ENCODE measurements at places on chromosomes 3 and 15.

GRCh38 chr15:88681610-88682221 is 42.9 kb downstream of the ISG20 start:
- no peak for DNase-seq

- DNase-seq = no peak
Measured at GRCh38 chr15:40441565-40442531, 1.1 kb downstream of the BAHD1 start.

- no peak for DNase-seq
Measured at GRCh38 chr3:188580659-188581058, 426.7 kb downstream of the LPP start.

GRCh38 chr3:155093261-155093660 is 13.1 kb downstream of the MME start:
- DNase-seq = no peak

GRCh38 chr15:68617001-68617400 is 38.2 kb downstream of the CORO2B start:
- no peak for DNase-seq

DNA sequence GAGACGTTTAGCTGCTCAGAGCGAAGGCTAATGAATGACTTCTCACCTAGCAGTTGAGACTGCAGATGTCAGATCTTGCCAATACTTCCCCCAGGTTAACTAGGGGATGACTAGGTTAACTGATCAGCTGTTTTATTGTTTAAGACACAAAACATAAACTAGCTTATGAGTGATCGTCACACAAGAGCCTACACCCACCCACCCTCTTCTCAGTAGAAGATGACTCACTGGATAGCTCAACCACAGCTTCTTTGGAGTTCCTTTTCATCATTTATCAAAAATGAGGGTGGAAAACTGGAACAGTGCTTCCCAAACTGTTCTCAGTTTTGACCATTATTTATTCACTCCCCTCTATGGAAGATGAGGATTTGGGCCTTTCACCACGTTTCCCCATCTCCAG is 25.2 kb downstream of the GASK1A start:
- no peak for DNase-seq

GRCh38 chr3:30607032-30607833 is 832 bp downstream of the TGFBR2 start:
- DNase-seq = no peak

- DNase-seq = no peak
Measured at GRCh38 chr15:85976102-85976501, 103.6 kb upstream of the AGBL1 start.

DNA sequence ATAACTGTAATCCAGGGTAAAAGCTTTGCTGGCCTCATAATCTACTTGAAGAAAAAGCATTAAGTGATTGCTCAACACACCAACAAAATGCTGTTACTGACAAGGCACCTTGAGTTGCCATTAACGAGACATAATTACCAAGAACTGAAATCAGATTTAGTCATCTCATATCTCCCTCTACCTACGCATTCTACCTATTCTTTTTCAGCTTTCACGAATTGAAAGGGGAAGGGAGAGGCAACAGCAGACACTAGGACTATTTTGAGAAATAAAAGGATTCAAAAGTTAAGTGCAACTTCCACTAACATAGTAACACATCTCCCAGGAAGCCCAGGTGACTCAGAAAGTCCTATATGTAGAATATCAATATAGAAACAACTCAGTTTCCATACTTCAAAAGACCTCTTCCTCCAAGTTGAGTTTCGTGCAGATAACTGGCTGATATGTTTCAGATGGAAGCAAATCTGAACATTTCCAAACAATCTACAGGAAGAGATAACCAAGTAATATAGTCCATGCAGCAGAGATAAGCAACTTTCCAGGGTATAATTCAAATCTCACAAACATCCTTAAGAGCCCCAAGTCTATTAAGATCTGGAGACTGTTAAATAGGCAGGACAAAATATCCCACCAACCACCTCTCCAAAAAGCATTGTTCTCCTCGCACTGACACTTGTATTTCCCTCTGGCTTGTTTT is 1.9 kb downstream of the OSBPL10 start:
- no peak for DNase-seq

- DNase-seq = no peak
Measured at GRCh38 chr3:87621667-87622066, 345.3 kb upstream of the POU1F1 start.

DNA sequence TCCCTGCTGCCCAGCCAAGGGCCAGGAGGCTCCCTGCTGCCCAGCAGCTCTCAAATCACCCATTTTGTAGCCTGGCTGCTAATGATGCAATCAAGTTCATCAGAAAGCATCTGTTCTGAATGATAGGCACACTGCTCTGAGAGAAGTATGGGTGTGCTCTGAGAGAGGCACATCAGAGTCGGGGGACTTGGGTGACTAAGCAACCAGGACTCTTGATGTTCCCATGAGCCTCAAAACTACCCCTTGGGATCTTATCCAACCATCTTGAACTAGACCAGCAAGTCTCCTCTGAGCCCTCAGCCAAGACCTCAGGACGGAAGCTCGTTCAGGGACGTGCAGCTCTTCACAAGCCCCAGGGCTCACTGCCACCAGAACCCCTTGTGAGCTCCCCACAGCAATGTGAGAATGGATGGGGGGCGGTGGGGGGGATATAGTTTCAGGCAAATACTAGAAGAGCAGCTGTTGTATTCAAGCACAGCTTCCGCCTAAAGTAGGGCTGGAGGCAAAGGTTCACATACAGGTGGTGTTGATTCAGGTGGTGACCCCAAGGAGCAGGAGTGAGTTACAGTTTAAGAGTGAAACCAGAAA is 52.2 kb upstream of the HES1 start:
- DNase-seq = no peak

GRCh38 chr3:22734207-22734606 is 468.9 kb upstream of the UBE2E2 start:
- no peak for DNase-seq

DNA sequence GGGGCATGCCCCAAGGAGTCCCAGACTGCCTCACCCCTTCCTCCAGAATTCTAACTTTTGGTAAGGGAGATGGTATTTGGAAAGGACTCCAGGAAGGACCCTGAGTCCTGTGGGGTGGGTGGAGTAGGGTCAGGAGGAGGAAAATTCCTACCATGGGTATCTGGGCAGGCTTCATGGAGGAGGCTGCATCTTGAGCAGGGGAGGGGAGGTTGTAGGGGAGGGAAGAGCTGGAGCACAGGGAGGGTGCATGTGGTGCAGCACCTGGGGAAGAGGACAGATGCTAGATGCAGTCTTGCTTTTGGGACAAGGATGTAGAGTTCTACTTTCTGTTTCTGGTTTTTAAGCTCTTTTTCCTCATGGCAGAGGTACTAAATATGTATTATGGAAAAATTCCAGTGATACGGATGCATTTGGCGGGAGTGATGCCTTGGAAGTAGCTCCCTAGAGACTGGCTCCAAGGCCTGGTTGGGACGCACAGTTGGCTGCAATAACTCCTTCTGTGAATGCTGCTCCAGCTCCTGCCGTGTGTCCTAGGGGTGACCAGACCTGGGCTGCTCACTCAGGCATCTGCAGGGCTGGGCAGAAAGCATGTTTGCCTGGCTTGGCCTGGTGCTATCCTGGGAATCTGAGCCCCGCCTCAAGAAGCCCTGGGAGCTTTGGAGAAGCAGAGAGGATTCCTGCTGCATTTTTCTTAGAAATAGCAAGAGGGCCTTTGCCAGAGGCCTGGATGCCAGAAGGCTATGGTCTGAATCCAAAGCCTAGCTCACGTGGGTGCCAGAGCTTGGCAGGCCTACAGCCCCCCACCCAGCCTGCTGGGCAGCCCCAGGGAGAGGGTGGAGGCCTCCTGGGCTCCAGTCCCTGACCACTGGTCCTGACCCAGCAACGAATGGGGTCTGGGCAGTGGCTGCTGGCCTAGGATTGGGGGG is 10.1 kb downstream of the SEMA3F start:
- no peak for DNase-seq

DNA sequence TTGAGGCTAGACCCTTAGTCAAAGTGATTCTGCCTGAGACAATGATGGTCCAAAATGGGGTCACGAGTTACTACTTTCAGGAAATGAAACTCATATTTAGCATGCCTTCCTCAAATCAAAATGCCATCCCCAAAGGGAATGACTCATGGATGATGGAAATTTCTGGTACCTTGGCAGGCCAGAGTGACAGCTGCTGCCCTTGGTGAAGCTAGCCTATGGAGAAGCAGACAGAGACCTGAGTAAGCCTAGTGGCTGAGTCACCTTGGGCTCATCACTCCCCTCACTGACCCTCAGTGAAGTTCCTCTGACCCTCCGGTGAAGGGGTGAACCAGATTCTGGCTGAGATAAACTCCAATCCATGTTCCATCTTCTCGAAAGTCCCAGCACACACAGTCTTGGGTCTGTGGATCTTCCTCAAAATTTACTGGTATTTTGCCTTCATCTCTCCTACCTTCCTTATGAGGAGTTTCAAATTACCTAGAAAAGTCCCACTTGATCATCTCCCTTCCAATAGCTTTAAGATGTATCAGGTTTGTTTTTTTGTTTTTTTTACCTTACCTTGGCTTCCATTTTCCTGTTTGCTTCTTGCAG is 54.5 kb upstream of the ABHD17C start:
- no peak for DNase-seq

GRCh38 chr3:183626877-183627594 is 8.4 kb upstream of the KLHL24 start:
- DNase-seq = no peak

DNA sequence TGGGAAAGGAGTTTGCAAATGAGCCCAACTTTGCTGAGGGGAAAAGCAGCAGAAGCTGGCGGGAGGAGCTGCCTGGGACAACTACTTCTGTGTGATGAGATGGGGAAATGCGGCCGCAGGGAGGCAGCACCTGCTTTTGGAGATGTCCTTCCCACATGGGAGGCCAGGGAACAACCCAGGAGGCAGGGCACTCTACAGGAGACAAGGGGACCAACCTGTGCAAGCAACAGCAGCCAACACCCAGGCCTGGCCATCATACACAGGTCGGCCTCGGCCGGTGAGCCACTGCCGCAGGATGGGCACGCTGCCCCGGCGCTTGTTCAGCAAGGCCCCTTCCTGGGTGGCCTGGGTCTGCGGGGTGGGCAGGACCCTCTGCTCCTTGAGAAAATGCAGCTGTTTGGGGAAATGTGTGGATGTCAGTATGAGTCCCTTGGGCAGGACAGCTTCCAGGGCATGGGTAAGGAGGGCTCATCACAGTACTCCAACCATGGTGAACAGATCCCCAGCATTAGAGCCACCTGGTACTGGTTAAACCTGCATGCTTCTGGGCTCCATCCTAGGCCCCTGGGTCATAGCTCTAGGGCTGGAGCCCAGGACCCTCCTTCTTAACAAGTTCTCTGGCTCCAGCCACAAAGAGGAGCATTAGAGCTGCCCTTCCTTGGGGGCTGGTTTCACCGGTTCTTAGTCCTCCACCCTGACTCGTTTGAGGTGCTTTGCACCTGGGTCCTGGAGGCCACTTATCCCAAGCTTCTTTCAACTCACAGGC is 11.6 kb downstream of the EPB42 start:
- DNase-seq = no peak

DNA sequence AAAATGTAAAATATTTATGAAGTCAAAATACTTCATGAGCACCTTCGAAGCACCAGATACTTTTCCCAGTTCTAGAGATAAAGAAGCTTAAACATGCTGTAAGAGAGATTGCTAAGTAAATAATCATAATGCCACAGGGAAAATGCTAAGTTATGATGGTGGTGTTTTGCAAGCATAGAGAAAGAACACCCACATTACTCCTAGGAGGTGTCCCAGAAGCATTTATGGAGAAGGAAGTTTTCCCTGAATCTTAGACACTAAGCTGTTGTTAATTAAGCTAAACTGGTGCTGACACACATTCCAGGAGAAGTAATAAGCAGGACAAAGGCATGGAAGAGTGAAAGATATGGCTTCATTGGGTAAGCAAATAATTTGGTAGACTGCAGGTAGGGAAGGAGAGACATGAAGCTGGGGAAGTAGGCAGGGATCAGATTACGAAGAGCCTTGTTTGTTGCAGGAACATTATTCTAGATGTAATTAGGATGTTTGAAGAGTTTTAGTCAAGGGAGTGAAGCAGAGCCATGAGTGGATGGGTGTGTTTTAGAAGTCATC is 40.4 kb upstream of the CHMP2B start:
- DNase-seq = no peak

DNA sequence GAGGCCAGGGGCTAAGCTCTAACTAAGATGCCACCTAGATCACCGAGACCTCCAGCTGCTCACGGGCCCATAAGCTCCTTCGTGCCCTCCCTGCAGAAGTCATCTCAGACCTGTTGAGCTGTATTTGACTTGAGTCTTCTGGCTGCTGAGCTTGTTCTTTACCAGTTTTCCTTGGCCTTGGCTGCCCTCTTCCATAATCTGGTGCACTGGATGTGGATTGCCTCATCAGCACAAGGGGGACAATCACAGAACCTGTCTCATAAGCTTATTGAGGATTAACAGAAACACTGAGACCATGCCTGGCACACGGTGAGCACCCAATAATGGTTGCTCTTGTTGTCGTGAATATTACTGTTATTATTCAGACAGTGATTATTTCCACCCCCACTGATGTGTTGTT is 101.1 kb downstream of the EPHB1 start:
- no peak for DNase-seq

- no peak for DNase-seq
Measured at GRCh38 chr3:61454801-61455200, 106.6 kb upstream of the PTPRG start.

- no peak for DNase-seq
Measured at GRCh38 chr3:12409684-12410596, 74.3 kb upstream of the TSEN2 start.

DNA sequence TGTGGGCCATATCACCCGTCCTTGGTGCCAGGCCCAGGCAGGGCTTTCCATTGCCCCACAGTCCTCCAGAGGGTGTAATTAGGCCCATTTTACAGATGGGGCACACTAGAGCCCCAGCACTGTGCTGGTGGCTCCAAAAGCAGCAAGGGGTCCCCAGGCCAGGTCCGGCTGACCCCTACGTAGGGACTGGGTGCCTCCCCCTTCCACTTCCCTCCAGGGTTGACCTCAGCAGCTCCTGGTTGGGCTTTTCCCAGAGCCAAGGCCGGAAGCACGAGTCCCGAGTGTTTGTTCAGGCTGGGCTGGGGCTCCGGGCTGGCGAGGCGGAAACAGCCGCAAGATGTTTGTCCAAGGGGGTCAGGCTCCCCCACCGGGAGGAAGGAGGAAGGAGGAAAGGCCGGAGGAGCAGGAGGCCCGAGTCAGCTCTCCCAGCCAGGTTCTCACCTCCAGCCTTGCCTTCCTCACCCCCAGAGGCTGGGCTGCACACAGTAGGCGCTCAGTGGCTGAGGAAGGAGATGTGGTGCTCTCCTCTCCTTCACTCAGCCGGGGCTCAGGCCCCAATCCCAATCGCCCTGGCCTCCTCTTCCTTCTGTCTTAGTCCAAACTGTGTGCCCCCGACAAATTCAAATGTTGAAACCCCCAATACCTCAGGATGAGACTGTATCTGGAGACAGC is 17.1 kb upstream of the PLXND1 start:
- DNase-seq = no peak

- no peak for DNase-seq
Measured at GRCh38 chr15:89623165-89623564, 32.1 kb downstream of the KIF7 start.

- no peak for DNase-seq
Measured at GRCh38 chr3:30260762-30261161, 345.6 kb upstream of the TGFBR2 start.

DNA sequence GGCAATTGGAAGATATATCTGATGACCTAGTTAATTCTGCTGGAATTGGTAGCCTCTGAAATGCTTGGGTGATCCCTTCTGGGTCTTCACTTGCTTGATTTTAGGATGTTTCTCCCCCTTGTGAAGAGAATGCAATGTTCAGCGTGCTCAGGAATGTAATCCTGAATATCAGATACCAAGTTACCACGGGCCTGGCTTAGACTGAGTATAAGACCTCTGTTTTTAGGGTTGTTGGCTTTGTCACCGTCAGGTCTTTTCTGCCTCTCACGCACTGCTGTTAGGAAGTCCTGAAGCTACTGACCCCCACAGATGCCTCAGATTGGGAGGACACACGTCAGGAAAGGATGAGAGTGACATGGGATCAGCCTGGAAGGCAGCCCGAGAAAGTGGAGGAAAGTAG is 198.5 kb downstream of the CDIN1 start:
- DNase-seq = no peak

Data from NCI-H446 (cell line).